ENCODE measurements at places on chromosomes 1 and 21.

DNA sequence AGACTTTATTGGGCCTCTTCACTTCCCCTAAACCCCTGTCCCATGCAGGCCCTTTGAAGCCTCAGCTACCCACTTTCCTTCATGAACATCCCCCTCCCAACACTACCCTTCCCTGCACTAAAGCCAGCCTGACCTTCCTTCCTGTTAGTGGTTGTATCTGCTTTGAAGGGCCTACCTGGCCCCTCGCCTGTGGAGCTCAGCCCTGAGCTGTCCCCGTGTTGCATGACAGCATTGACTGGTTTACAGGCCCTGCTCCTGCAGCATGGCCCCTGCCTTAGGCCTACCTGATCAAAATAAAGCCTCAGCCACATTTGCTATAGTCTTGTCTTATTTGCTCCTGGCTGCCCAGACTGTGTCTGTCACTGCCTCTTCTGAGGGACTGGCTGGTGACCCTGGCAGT, 5.5 kb downstream of the GSTM4 start:
- no peak for DNase-seq

GRCh38 chr1:5525597-5526384, 466.4 kb downstream of the NPHP4 start:
- DNase-seq = no peak

DNA sequence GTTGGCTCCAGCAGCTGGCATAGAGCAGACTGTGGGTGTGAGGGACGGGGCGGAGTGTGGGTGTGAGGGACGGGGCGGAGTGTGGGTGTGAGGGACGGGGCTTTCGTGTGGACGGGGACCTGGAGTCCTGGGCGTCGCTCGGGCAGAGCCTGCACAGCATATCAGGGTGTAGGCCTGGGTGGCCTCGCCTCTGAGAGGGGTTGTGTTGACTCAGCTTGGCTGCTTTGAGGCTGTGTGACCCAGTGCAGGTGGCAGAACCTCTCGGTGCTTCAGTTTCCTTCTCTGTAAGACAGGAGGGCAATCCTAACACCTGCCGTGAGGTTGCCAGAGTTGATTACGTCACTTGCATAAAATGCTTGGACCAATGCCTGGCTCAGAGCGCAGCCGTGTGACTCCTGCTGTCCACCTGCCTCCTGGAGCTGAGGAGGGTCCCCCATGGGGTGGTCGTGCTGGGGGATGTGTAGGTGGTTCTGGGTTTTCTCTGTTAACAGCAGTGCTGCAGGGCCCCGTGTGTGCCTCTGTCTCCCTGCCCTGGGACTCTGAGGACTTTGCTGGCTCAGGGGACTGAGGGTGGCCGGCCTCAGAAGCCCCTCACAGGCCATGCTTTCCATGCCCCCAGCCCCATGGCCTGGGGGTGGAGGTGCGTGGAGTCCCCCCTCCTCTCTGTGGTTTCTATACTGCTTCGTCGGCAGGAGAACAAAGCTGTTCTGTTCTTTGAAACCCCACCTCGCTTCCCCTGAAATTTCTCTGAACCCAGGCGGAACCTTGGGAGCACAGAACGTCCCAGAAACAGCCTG, 15.4 kb downstream of the PDXK start:
- no peak for DNase-seq

DNA sequence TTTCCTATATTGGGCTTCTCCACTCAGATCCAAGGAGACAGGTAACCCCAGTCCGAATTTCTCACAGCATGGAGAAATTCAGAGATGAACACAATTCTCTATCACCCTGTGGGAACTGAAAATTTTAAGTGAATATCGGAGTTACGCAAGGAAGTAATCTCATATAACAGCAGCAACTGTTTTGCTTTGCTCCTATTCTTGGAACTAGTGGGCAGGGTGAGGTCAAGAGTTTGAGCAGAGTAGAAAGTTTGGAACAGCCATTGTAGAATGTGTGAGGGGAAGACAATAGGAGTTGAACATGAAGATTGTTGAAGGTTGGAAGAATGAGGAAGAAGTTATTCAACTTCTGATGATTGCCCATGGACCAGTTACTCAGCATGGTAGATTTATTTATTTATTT, 24.3 kb upstream of the SLC35D1 start:
- DNase-seq = no peak

DNA sequence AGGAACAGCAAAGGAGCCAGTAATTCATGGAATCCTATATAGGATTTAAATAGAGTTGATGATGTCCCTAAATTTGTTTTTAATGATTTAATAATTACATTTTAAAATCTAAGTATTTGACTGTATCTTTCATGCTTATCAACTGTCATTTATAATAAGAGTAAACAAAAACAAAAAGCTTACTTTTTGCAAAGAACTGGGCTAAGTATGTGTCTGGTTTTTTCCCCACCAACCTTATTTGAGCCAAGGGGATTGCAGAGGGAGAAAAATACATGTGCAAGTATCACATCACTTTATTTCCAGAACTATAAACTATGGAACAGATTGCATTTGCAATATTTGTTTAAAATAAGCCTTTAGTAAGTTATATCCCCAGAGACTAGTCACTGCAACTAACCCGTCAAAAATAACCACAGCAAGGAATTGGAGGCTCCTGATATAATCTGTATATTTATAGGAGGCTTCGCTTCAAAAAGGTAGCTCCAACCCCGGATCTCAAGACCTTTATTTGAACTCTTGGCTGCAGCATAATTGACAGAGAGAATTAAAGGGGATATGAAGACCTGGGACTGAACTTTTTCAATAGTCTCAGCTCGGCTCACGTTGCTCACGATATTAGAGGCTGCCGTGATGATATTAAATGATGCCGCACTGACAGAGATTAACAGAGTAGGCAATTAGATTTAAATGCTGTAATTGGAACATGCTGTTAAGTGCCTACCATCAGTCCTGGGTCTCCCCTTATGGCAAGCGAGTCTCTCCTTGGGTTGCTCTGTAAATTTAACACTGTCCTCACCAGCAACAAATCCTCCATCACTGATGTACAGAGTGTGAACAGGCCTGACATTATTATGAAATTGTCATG, 329.1 kb upstream of the NFIA start:
- no peak for DNase-seq

DNA sequence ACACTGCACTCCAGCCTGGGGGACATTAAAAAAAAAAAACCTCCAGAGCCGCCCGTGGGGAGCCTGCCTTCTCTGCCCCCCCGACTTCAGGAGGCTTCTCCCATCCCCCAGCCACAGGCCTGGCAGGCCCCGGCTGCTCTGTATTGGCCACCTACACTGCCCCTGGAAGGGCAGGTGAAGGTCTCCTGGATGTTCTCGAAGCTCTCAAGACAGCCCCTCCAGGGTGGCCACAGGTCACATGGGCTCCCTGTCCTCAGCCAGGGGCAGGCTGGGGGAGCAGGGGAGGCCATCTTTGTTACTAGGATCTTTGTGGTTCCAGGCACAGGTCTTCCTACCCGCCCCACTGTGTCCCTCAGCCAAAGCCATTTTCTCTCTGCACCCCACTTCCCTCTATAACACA, 32.8 kb downstream of the PADI6 start:
- no peak for DNase-seq

DNA sequence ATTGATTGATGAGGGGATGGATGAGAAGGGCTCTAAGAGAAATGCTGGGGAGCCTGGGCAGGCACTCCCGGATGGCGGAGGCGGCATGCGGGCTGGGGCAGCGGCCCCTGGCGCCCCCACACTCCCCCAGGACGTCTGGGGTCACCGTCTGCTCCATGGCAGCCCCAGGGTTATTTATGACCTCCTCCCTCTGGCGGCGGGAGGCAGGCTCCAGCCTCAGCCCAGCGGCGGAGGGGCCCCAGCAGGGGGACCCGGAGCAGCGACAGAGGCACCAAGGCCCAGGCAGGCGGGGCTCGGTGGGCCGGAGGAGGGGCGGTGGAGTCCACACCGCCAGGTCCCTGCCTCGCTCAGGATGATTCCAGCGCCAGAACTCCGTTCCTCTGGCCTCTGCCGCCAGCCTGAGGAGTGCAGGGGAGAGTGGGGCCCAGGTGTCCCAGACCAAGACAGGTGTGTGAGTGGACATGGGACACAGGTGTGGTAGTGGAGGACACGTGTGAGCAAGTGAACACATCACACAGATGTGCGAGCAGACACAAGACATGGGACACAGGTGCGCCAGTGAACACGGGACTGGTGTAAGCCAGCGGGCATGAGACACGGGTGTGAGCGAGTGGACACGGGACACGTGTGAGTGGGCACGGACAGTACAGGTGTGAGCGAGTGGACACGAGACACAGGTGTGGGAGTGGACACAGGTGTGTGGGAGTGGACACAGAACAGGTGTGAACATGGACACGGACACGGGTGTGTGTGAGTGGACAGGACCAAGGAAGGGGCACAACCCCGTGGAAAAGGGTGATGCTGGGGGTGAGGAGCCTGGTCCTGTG, 2.5 kb upstream of the SAMD11 start:
- peak; percentile 79 for DNase-seq

GRCh38 chr1:94865360-94865759, 45.2 kb downstream of the SLC44A3 start:
- no peak for DNase-seq

DNA sequence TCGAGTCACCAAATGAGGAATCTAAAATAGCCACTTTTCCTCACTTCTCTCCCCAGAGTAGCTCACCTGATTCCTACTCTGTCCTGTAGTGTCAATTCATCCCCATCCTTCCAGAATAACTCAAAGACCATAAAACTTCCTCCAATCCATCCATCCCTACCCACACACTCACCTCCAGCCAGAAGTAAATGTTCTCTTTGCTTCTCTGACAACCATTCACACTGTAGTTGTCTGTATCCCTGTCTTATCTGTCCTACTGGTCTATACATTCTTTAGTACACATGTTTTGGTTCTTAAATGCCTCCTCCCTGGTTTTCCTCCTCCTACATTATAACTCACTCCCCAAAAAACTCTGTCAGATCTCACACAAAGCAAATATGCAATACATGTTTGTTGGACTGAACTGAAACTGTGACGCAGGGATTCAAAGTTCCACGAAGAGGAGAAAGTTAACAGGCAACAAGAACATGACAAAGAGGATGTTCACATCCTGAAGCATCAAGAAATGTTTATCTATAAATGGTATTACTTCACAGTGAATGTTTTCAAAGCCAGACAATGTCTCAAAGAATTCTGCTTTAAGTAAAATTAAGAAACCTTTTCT, 11.0 kb downstream of the TP53BP2 start:
- DNase-seq = no peak

DNA sequence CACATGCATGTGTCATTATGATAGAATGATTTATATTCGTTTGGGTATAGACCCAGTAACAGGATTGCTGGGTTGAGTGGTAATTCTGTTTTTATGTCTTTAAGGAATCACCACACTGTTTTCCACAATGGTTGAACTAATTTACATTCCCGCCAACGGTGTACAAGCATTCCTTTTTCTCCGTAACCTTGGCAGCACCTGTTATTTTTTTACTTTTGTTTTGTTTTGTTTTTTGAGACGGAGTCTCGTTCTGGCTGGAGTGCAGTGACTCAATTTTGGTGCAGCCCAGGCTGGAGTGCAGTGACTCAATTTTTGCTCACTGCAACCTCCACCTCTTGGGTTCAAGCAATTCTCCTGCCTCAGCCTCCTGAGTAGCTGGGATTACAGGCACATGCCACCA, 8.5 kb upstream of the S100B start:
- no peak for DNase-seq

- DNase-seq = no peak
Observed at GRCh38 chr1:153991151-153991630, 629 bp downstream of the RPS27 start.

GRCh38 chr1:27029517-27029916, 16.9 kb upstream of the TENT5B start:
- DNase-seq = no peak

- no peak for DNase-seq
Observed at GRCh38 chr1:210076620-210077019, 138.6 kb downstream of the SYT14 start.

- DNase-seq = no peak
Observed at GRCh38 chr1:20280906-20281305, 9.8 kb upstream of the VWA5B1 start.

- no peak for DNase-seq
Observed at GRCh38 chr1:4355839-4356238, 298.6 kb upstream of the AJAP1 start.

- no peak for DNase-seq
Observed at GRCh38 chr1:4734791-4735190, 80.4 kb downstream of the AJAP1 start.

DNA sequence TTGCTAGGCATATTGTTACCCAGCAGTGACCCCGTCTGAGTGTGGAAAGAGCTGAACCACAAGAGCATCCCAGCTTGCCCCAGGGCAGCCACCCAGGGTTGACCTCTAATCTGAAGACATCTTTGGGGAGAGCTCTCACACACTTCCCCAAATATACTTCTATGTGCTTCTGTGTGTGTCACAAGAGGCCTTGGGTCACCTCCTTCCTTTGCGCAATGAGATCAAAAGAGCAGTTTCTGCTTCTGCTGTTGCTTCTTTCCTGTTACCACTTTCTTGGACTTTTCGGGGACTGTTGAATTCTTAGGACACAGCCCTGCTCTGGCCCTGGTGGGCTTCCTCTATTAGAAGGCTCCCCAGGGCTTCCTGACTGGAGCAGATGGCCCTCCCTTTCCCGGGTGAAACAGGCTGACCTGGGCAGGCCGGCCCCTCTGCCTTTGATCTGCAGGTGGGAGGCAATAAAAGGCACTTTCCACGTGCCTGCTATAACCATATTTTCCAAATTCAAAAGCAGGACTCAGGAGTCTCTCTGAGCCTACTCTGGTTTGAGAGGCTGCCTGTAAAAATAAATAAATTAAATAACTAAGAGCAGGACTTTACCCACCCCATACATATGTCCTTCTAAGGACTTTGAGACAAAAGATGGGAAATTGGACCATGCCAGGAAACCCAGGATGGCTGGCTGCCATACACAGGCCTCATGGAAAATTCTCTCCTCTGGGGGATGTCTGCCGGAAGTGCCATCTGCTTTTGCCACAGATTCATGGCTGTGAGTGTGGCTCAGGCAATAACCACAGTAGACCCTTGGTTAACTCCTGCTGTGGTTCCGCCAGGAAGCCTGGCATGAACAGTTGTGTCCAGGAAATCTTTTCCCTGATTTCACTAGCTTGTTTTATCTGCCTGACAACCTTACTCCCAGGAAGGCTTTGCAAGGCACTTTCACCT, 28.3 kb upstream of the RCSD1 start:
- no peak for DNase-seq

DNA sequence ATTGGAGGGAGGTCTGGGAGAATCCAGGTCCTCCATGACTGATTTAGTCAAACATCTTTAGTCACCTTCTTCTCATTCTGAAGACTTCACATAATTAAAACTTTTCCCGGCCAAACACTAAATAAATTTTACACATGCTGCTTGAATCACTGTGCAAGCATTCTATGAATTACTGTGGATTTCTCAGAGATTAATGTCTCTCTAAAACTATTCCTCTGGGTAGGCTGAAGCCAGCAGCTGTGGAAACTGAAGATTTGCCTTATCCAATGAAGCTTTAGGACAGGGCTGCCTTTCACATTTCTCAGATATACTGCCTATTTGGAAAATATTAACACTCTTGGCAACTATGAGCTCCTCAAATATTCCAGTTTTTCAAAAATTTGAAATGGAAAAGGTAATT, 61.7 kb downstream of the JMJD4 start:
- no peak for DNase-seq

DNA sequence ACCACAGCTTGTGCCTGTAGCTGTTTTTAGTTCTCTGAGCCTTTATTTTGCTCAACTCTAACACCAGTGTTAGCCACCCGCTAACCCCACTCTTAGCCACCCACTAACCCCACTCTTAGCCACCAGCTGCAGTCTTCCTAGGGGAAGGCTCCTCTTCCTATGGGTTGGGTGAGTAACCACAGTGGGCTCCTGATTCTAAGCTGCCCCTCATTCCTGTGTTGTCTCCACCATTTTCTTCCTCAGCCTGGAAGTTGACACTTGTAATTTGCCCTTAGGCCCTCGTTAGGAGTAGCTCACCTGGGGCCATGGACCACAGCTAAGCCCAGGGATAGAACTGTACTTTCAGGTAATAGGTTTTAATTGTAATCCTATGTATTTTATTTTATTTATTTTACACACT, 782.9 kb upstream of the TPTE start:
- no peak for DNase-seq
